Right ventricle myocardium inferior (tissue), 1 donor: ENCODE measurements at places on chromosomes 2 and 18.

GRCh38 chr2:225400060-225400511 lies 576 bp downstream of the NYAP2 start:
- no peak for DNase-seq

DNA sequence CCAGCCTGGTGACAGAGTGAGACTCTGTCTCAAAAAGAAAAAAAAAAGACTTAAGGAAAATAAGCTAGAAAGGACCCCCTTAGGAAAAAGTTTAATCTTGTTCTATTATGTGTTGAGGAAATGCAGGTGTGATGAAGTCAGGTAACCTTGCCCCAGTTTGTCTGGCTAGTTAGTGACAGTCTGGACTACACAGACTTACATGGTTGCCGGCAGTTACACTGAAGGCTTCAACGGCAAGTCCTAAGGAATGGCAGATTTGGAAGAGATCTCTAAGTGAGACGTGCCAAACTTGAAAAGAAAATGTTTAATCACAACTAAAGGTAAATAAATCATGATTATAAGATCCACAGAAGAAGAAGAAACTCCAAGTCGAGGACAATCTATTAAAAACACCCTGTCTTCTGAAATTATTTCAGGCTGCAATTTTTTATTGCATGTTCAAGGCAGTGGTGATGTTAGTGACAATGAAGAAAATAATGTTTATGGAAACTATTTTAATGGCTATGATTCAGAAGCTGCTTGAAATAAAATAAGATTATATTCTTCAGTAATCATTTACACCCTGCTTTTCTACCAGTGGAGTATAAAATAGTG lies 84.2 kb downstream of the TTC27 start:
- no peak for DNase-seq

DNA sequence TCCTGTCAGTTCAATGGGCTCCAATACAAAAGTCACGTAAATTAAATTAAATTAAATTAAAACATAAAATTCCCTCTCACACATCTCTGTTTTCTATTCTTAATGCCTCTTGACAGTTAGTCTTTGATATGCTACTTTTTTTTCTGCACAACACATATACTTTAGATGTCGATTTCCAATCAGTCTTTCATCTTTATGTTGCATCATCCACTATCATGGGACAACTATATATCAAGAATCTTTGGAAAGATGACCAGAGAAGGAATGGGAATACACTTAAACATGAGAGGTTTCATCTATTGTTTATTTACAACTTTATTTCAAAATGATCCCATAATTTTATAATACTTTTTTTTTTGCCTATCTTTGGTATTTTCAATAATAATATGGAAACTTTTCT lies 733.3 kb upstream of the FANCL start:
- DNase-seq, result no peak

GRCh38 chr2:101063352-101064124 lies 61.4 kb downstream of the RPL31 start:
- DNase-seq, result no peak

DNA sequence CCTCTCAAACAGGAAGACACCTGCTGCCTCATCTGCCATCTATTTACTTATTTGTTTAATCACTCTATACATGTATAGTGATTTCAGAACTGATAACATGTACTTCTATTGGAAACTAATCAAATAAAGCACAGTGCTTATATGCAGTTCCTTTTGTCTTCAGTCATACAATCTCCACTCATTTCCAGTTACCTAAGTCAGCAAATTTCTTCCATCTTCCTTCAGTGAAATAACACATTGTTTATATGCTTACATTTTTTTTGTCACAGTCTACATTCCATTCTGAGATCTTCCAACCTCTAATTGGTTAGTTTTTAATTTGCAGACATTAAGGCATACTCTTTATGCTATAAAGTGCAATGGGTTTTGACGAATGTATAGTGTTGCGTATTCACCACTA lies 300.6 kb downstream of the NAPG start:
- no peak for DNase-seq

- DNase-seq, result no peak
Measured at GRCh38 chr2:164745012-164745797, 96.4 kb downstream of the COBLL1 start.

GRCh38 chr2:182164686-182165085 lies 179.0 kb downstream of the PPP1R1C start:
- no peak for DNase-seq

GRCh38 chr18:45376193-45376592 lies 239.1 kb upstream of the SLC14A2 start:
- DNase-seq, result no peak

GRCh38 chr2:227473122-227473461 lies 1.1 kb downstream of the AGFG1 start:
- no peak for DNase-seq
